ENCODE measurements at places on chromosomes 5 and 9.
A peak's percentile ranks its signal among the peaks of the same experiment; 100 is the strongest.

DNA sequence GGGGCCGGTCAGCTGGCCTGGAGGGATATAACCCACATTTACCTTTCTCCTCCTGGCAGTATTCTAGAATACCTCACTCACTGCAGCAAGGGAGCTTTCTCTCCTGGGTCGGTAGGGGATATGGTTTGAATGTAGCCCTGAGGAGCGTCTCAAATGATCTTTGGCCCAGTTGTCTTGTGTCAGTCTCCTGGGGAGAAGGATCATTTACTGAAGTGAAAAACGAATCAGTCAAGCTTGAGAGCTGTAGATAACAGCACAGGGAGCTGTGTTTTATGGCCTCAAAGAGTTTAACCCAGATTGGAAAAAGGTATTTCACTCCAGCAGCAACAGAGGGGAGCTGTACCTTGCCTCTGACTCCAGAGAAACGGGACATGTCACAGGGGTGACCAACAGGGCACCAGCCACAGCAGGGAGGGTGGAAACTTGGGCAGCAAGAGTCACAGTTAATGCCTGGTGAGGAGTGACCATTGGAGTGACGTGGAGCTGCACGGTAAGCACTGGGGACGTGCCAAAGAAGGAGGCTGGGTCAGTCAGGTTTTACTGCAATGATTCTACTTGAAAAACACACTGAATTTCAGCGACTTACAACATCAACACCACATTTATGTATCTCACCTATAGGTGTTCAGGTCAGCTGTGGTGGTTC, 29.8 kb upstream of the ZFR start:
- peak; percentile 29 for DNase-seq

- DNase-seq = no peak
These were observed 40.4 kb upstream of the SYNPO start for GRCh38 chr5:150599917-150600511.

DNA sequence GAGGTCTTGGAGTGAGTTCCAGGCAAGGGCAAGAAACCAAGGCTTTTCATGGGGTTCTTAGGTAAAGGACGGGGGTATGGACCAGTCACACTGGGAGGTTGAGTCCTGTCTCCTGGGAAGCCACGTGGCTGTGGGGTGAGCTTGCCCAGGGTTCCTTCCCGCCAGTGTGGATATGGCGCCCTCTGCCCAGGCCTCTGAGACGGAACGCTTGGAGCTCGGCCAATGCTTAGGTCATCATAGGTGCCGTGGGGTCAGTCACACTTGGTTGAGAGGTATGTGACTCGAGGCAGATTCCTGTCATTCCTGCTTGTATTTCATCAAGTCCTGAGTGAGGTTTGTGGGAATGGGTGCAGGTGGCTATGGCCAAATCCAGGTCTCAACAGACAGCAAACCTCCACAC, 46.2 kb downstream of the TENT4A start:
- DNase-seq = no peak

- no peak for DNase-seq
These were observed 141.1 kb upstream of the SPDL1 start for GRCh38 chr5:169442403-169442874.

DNA sequence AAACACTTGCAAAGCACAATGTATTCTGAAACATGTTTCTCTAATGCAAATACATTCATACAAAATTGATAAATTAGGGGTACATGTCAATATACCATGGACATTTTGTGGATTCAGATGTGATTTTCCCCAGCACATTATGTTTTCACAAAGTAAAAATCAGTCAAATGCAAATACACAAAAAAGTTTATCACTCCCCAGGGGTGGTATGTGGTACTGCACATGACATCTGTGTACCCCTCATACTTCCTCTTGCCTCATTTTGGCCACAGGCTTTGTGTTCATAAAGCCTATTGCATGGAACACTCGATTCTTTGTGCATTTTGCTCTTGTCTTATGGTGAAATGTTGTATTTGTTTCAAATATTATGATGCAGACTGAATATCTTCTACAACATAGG, 116.8 kb upstream of the PDE4D start:
- peak; percentile 9 for DNase-seq

GRCh38 chr5:112669328-112669963, 68.2 kb upstream of the APC start:
- DNase-seq = no peak

DNA sequence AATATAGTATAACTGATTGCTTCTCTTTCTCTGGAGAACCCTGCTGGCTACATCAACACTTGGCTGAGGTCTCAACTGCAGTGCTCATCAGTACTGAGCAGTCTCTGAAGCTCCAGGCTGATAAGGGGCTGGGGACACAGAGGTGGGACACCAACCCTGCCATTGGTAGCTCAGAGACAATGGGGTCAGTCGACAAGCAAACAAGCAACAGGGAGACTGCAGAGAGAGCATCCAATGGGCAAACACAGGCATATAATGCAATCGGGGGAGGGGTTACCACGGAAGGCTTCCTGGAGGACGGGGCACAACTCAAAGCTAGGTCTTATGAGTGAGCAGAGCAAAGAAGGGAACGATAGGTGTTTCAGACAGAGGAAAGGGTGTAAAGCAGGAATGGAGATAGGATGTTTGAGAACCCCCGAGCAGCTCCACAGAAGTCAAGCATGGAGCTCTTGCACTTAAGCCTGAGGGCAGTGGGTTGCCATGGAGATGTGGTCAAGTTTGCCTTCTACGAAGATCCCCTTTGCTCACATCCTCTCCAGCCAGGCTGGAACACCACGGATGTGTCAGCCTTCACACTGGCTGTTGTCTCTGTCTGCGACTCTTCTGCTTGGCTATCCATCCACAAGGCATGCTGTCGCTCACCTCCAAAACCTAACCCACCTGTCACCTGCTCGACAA, 21.5 kb upstream of the AKNA start:
- no peak for DNase-seq

DNA sequence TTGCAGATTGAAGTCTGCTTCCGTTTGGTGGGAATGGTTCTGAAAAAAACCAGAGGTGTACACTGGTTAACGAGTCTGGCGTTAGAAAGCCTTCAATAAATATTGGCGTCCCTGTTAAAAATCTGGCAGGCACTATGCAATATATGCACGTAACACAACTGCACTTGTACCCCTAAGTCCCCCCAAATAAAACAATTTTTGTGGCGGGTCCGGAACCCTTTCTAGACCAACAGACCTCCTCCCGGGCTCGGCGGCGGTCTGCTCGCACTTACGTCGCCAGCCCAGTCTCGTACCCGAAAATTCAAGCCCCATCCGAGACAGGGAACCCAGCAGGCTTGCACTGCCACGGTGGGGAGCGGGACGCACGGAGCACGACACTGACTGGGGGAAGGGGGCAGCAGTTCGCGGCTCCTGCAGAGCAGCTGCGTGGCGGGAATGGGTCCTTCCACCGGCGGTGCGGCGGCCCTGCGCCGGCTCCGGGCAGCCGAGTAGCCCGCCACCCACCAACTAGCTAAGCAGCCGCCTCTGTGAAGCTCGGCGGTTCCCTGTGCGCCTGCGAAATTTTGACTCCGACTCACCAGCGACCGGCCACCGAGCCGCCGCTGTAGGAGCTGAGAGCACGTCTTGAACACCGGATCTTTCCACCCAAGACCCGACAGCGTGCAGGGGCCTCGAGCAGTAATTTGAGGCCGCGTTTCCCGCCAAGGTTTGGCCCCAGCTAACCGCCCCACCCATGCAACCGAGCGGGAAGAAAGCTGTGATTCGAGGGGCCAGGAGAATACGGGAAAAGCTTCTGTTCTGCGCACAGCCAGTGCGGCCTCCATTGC, 3.9 kb downstream of the MCIDAS start:
- DNase-seq = no peak

DNA sequence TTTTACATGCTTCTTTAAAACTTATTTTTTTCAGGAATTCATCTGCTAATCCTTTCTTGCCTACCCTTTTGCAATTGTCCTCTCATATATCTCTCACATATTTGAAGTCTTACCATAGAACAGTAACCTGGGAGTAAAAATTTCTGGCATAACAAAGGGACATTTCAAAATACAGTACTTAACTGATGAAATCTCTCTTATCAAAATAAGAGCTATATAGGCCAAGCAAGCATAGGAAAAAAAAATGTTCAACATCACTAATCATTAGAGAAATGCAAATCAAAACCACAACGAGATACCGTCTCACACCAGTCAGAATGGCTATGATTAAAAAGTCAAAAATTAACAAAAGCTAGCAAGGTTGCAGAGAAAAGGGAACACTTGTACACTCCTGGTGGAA, 2062.7 kb upstream of the CDH6 start:
- no peak for DNase-seq

DNA sequence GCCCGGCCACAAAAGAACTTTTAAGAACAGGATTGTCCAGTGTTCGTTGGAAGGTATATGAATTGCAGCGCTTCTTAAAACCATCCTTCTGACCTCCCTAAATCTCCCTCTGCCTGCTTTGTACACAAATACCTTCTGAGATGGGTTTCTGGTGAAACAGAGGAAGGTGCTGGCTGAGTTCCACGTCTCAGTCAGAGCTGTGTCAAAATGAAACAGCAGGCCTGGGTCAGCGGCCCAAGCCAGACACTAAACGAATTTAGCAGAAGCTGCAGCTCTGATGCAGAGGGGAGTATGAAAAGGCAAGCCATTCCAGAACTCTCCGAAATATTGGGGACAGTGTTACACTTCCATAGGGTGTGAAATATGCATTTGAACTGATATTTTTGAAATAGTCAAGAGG, 37.8 kb upstream of the CRB2 start:
- DNase-seq = no peak

DNA sequence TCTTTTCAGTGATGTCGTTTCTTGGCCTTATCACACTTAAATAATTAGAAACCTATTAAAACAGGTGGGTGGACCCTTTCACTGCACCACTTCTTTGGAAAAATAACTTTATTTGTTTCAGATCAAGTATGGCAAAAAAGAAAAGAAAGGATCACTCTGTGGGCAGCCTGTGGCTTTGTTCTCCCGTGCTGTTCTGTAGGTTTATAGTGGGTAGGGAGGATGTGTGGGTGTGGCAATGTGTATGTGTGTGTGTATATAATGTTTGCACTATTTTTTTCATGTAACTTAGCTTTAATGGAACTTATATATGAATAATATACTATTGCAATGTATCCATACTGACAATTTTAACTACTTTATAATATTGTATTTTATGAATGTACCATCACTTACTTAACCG, 85.9 kb downstream of the ACTBL2 start:
- DNase-seq = no peak

DNA sequence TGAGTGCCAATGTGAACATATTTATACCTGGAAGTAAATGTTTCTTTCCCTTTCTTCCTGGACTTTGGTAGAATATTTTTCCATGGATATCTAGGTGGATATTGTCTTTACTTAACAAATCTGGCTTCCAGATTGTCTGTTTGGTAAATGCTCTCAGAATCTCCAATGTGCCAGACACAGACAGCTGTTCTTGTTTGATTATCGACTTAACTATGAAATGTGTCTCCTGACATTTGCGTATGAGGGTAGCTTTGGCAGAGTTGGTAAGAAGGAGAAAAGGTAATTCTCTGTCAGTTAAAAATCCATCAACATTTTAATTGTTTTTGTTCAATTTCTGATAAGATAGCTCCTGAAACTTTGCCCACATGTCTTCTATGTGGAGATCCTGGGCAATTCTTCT, 196.4 kb upstream of the NUDT12 start:
- DNase-seq = no peak

DNA sequence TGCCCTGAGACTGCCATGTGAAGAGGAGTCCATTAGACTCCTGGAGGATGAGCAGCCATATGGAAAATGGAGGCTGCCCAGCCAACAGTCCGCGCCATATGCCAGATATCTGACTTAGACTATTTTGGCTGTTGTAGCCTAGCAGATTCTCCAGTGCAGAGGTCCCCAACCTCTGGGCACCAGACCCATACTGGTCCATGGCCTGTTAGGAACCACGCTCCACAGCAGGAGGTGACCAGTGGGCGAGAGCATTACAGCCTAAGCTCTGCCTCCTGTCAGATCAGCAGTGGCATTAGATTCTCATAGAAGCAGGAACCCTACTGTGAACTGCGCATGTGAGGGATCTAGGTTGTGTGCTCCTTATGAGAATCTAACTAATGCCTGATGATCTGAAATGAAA, 851.9 kb downstream of the NR2F1-AS1 start:
- DNase-seq = no peak

DNA sequence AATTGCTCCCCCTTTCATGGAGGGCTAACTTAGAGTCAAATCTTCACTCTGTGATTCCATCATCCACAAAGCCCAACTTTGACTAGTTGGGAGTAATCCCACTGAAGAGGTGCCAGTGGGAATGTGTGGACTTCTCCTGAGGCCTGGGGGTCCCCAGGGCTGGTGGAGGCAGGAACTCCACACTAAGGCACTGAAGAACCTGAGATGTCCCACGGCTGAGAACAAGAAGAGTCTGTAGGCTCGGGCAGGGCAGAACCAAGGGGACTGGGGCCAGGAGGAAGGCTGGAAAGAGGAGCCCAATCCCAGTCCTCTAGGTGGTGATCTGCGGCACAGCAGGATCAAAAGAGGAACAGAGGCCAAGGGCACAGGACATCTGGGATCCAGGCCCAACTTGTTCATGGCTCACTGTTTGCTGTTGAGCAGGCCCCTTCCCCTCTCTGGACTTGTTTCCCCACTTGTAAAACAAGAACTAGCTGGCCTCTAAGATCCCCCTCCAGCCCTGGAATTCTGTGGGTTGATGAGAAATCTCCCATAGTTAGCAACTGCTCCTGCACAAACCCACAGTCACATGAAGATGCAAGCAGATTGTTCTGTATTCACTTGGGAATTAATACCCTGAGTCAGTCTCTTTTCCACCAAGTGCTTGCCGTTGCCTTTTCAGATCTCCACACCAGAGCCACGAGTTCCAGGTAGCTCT, 32.7 kb upstream of the ALDH1B1 start:
- DNase-seq = no peak

DNA sequence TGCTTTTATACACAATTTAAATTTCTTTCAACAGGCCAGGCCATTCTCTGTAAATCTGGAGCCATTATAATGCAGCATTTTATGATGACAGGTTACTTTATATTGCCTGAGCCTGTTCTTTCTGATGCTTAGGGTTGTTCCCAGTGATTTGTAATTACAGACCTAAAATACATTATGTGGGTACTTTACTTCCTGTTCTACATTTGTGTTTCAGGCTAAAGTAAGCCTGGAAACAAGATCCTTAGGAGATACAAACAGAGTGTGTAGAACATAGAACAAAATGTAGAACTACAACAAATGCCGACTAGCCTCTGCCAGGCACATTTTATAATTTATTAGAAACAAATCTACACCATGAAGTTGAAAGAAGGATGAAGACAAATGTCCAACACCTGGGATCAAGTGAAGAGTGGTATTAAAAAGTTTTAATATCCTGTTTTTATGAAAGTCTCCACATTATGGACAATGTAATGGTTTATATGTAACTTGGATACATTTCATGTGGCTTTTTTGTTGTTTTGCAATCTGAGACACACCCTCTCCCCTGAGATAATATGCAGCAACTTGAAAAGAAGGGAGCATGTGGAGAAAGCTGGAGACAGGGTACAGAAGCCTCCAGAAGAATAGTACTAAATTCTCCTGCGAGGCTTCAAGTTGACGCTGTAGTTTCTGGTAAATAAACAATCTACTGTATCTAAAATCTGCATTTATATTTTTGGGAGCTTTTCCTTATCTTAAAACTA, 46.9 kb downstream of the VCAN start:
- DNase-seq = no peak

- DNase-seq = no peak
These were observed 309.2 kb upstream of the IRX4 start for GRCh38 chr5:2191972-2192371.

- DNase-seq = no peak
These were observed 53.6 kb downstream of the RAB24 start for GRCh38 chr5:177249761-177250537.

GRCh38 chr5:156121882-156122281, 205.1 kb upstream of the SGCD start:
- no peak for DNase-seq
